ENCODE measurements at places on chromosomes 12 and 14. TPM values are rescaled to one million over a fixed set of nuclear protein-coding genes. Genes with fewer than 3 reads are reported as not detected.
A peak's percentile ranks its signal among the peaks of the same experiment; 100 is the strongest.

The HOXC11 gene
- polyA plus RNA-seq, result 1.9 TPM

The TPH2 gene
- not detected for polyA plus RNA-seq

DNA sequence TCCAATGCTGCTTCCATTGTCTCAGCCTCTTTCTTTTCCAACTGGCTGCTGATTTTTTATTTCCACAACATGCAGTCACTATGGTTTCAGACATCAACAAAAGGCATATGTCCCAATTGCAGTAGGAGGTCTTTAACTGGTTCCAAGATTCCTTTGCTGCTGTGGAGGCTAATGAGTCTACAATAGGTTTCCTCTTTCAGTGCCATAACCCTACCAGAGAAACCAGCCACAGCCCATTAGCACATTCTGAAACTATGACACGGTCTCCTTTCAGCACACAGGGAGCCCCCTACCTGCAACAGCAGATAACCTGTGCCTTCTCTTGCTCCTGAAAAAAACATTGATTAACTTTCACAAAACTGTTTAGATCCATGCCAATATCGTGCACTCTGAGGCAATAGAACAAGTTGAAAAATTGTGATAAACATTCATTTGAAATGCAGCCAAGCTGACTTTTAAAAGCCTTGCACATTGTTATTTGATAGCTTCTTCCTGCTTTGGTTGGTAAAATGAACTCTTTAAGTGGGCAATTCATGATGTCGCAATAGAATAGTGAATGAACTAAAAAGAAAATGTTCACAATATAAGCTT is 32.4 kb downstream of the PLEKHG7 start:
- peak; percentile 77 for DNase-seq

GRCh38 chr12:11787933-11788849 is 138.7 kb downstream of the ETV6 start:
- no peak for DNase-seq

- DNase-seq, result no peak
These were observed 13.5 kb upstream of the EML1 start for GRCh38 chr14:99779751-99780150.

Data from muscle of back (tissue), 13 donors.